ENCODE measurements at places on chromosomes 16 and 17.

- DNase-seq, result no peak
These were observed 117.0 kb upstream of the IRX3 start for GRCh38 chr16:54403580-54403979.

- DNase-seq, result no peak
These were observed 18.1 kb upstream of the BAHCC1 start for GRCh38 chr17:81376946-81377714.

DNA sequence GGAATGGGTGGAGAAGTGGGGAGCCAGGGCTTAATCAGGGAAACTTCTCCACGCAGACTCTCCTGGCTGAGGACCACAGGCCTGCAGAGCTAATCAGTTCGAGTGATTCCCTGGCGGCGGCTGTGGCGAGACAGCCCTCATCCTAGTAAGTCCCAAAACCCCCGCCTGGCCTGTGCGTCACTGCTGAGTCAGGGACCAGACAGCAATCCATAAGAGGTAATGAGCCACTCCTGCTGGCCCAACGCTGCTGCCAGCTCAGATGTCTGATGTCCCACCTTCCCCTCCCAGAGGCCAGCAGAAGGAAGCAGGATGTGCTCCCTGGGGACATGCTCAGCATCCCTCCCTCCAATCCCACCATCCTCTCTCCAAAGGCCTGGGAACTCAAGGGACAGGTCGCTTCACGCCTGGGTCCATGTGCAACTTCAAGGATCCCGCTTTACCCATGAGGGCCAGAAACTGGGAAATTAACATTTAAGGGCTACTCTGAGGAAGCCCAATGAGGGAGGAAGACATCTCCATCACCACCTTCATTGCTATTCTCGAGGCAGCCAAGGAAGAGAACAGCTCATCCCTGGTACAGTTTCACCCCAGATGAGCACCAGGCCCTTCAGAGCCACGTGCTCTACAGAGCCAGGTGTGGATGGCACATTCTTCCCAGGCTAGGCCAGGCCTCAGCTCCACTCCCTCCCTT lies 7.9 kb downstream of the ACLY start:
- peak; percentile 97 for DNase-seq

DNA sequence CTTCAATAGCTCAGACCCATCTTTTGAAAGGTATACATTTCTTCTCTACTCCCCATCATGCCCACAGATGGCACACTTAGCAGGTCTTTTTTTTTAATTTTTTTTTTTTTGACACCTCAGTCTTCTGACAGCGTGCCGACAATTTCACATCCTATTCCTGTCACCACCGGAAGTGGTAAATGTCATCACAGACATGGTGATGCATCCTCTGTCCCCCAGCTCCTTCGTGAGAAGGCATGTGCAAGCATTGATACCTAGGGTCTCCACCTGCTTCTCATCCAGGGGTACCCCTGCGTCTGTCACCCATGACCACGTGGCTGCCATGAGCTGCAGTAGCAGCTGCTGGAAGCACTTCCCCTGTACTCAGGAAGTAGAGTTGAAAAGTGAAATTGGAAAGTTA lies 35.6 kb downstream of the ELAC2 start:
- no peak for DNase-seq

DNA sequence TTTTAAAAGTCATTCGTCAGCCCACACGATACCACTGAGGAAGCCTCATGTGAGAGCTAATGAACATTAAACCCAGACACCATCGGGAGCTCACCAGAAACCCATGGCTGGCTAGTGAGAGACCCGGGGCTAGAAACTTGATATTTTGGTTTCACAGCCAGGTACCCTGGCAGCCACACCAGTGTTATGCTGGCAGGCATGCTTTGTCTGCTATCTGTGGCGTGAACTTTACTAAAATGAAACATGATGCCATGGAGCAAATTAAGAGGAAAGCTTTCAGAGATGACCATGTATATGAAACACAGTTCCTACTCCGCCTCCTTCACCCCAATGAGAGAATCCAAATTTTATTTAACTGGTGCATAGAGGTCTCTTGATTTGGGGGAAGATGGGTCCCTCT lies 291.2 kb downstream of the IRX3 start:
- DNase-seq, result no peak

GRCh38 chr16:5604770-5605169 lies 507.2 kb upstream of the EEF2KMT start:
- DNase-seq, result no peak

DNA sequence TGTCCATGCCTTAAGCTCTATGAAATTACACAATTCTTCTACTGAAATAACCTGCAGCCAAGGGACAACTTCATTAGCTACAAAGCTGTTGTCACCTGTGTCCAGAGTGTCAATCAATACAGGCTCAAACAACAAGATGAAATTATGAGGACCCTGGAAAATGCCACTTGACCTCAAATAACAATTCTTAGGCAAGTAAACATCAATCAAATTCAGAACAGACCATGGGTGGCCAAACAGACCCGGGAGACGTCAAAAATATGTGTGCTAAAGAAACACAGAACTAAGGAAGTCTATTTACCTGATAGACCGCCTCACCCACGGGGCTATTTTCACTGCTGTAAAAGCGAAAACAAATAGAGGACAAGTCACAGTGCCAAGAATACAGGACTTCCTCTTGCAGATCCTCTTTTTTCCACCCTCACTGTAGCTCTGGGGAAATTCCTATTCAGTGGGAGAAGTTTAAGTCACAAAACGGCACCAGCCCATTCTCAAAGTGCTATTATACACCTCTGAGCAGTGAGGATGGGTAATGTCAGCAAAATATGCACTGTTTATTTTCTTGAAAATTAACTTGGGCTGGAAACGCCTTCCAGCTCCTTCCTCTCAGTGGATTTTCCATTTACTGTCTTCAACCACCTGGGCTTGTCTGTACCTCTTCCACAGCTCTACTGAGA lies 2.7 kb downstream of the LITAF start:
- DNase-seq, result no peak

- no peak for DNase-seq
These were observed 68.6 kb downstream of the CCT6B start for GRCh38 chr17:34892461-34893249.

GRCh38 chr17:72671016-72671415 lies 421.5 kb downstream of the SLC39A11 start:
- no peak for DNase-seq

GRCh38 chr17:50604513-50604912 lies 30.2 kb upstream of the ABCC3 start:
- peak; percentile 86 for DNase-seq

DNA sequence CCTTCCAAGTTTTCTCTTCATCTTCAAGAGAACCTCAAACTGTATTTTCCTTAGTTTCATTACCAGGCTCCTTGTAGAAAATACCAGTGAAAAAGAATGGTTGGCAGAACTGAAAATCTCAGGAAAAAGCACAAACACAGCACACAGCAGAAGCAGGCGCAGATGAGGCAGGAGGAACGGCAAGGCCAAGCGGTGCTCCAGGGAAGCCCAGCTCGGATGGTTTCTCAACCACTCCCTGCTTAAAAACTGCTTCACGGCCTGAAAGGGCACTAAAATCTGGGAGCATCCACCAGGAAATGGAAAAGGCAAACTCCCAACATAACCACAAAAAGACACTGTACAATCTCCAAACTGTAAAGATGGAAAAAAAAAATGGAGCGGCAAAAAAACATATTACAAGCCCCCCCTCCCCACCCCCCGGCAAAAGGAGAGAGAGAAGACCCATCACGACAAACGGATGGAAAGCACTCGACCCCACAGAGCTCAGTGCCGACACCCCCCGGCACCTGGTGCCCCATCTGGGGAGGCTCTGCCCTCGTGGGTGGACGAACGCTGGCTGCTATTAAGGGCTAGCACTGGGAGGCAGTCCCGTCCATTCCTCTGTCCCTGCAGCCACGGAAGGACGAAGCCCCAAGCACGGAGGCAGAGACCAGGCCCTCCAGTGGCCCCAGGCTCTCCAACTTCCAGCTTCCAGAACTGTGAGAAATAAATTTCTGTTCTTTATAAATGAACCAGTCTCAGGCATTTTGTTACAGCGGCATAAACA lies 127.5 kb downstream of the ZNF778 start:
- DNase-seq, result no peak

- peak; percentile 78 for DNase-seq
These were observed 215.3 kb downstream of the C16orf95 start for GRCh38 chr16:87101903-87102302.
